ENCODE measurements at places on chromosomes 13 and 19. TPM values are rescaled to one million over a fixed set of nuclear protein-coding genes. Genes with fewer than 3 reads are reported as not detected.

The TNFSF9 gene
- not detected for total RNA-seq

The SPRY2 gene
- 20.7 TPM for total RNA-seq

The DNMT1 gene
- total RNA-seq: 38.0 TPM

The ACTMAP gene
- 1.1 TPM for total RNA-seq

The SBK3 gene
- total RNA-seq: 0.12 TPM

The CBARP gene
- total RNA-seq: 4.6 TPM

The KIR2DL4 gene
- not detected for total RNA-seq

The RFXANK gene
- 50.0 TPM for total RNA-seq

The CEACAM21 gene
- total RNA-seq: not detected

The ABHD13 gene
- total RNA-seq: 7.6 TPM

The IL4I1 gene
- total RNA-seq: 1.3 TPM

The OPA3 gene
- 6.0 TPM for total RNA-seq

The RTBDN gene
- not detected for total RNA-seq

The NLRP13 gene
- not detected for total RNA-seq

The CEBPA gene
- 0.11 TPM for total RNA-seq

The RASIP1 gene
- total RNA-seq: 0.44 TPM

The CCL25 gene
- not detected for total RNA-seq

The PDX1 gene
- total RNA-seq: not detected

The ZNF829 gene
- 3.7 TPM for total RNA-seq

The SSC5D gene
- total RNA-seq: 38.0 TPM

The MEIOSIN gene
- total RNA-seq: not detected

The LNX2 gene
- total RNA-seq: 8.4 TPM

The CEACAM18 gene
- total RNA-seq: not detected

The PABPC3 gene
- total RNA-seq: 0.11 TPM

The KLK3 gene
- not detected for total RNA-seq

The DCLK1 gene
- total RNA-seq: 6.9 TPM

The ZNF613 gene
- 4.9 TPM for total RNA-seq

The KPTN gene
- total RNA-seq: 5.9 TPM

The LRRC63 gene
- total RNA-seq: 0.22 TPM

The ZNF555 gene
- 12.1 TPM for total RNA-seq

The C1QTNF9 gene
- not detected for total RNA-seq

The EFNA2 gene
- total RNA-seq: not detected

The ACP5 gene
- 9.9 TPM for total RNA-seq

The ICAM4 gene
- 0.75 TPM for total RNA-seq

The MFSD12 gene
- total RNA-seq: 117 TPM

The PCDH9 gene
- 3.6 TPM for total RNA-seq
